ENCODE measurements at places on chromosomes 7 and 10.

DNA sequence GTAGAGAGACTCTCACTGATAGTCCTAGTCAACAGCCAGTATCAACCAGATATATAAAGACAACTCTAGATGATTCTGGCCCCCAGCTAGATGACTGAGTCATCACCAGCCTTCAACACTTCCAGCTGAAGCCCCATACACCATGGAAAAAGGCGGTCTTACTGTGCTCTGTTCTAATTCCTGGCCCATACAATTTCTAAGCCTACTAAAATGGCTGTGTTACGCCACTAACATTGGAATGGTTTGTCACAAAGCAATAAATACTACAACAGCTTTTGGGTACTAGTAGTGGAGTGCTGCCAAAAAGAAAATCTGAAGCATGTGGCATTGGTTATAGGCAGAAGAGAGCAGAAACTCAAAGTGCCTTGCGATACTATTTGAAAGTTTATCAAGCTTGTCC is 13.0 kb upstream of the TES start:
- DNase-seq: no peak

DNA sequence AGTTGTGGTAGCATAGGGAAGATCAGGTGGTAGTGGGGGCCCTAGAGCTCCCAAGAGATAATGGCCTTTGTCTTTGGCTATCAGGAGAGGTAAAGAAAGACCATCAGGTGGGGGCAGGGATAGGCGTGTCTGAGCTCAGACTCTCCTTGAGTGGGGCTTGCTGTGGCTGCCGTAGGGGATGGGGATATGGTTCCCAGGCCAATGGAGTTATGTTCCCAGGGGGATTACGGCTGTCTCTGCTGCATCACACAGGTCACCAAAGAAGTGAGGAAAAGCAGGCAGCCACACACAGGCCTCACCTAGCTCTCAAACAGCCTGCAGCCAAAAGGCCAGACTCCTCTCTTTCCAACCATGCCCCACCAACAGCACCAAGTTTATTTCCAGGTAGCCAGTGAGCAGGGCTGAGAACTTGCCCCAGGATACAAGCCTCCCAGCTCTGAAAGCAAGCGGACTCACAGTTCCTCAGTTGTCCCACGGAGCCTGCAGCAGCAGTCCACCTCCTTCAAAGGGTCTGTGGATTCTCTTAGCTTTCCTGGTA is 37.6 kb upstream of the C1QL3 start:
- no peak for DNase-seq

GRCh38 chr10:52906046-52906445 is 133.5 kb upstream of the MBL2 start:
- DNase-seq: no peak

- DNase-seq: no peak
These were observed 185.5 kb downstream of the ADARB2 start for GRCh38 chr10:1551636-1552338.

DNA sequence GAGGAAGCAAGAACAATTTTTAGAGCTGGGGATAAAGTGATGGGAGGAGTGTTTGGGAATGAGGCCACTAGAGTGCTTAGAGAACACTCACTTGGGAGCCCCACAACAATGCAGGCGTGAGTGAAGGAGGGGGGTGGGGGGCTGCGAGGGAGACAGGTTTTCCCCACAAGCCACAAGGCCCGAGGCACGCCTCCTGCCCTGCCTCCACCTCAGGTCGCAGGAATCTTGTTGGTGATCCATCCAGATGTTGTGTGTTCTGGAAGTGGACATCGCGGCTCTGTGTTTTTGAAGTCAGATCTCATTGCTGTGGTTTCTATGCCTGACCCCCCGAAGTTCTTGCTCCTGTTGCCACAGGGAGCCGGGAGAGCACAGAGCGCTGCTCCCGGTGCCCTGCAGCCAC is 178.0 kb upstream of the BMPER start:
- DNase-seq: no peak
